ENCODE measurements at places on chromosomes 6 and 20. TPM values are rescaled to one million over a fixed set of nuclear protein-coding genes. Genes with fewer than 3 reads are reported as not detected.

Gene RALY
- 141 TPM for total RNA-seq

Gene VSX1
- not detected for total RNA-seq

GRCh38 chr20:37973059-37973910 lies 60.0 kb downstream of the TTI1 start:
- DNase-seq = no peak

DNA sequence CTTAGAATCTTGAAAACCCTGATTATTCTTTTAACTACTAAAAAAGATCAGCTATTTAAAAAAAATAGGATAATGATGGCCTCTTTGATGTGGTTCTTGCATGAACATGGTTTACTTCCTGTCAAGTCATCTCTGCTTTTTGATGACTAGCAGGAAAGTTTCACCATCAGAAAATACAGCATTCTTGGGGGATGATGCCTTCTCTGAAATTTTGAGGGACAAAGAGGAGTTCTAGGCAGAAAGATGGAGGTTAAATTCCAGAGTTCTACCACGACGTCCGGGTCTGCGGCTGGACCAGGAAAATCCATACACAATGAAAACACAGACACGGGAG lies 130.4 kb downstream of the OLIG3 start:
- DNase-seq = no peak

- DNase-seq = no peak
These were observed 754.5 kb downstream of the PTPRT start for GRCh38 chr20:42435230-42435629.

- no peak for DNase-seq
These were observed 499.3 kb downstream of the CDKAL1 start for GRCh38 chr6:21033575-21034026.

DNA sequence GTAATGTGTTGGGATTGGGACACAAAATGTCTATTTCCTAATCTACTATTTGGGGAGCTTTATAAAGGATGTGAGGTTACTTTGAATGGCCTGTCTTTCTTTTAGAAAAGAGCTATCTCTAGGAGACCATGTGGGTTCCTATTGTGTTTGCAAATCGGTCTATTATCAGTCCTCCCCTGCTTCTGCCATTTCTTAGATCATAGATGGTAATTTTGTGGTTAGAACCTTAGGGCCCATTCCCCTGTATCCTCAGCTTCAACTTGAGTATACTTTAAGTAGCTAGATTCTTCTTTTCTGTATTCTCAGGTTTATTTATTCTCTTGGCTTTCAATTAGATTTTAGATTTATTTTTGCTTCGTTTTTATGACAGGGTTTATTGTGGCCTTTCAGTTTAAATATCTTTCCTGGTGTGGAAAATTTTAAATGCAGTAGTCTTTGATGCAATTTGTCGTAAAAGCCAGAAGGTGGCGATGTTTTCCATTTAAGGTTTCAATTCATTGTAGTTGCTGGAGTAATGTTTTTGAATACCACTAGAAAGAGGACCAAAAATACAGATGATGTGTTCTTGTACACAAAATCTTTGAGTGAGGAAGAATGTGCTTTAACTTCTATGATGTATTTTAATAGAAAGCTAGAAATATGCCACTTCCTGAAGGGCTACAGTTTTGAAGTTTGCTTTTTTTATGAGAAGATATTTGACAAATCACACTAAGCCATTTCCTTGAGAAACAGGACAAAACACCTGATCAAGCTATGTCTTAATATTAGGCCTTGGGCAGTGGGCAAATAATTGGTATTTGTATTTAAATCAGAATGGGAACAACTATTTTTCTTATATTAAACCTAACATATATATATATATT lies 20.3 kb downstream of the TBPL1 start:
- DNase-seq = no peak

DNA sequence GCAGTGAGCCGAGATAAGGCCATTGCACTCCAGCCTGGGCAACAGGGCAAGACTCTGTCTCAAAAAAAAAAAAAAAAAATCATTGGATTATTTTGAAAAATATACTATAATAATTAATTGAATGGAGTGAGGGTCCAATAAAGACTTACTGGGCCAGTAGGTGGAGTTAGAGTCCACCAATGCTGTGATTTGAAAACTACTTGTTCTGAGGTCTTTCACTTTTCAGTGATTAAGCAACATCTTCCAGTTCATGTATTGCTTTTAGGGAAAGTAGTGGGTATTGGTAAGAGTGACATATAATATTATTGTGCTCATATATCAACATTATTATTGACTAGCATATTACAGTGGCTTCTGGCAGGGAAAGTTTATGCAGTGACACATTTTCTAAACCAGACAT lies 530.3 kb downstream of the KHDRBS2 start:
- no peak for DNase-seq

- DNase-seq = peak; percentile 44
These were observed 75.4 kb upstream of the ADGRB3 start for GRCh38 chr6:68559716-68560115.

Data from endodermal cell (in vitro differentiated cells).